ENCODE measurements at places on chromosomes 11 and 22.

GRCh38 chr11:117217141-117218084 is 14.5 kb downstream of the PCSK7 start:
- no peak for DNase-seq

- no peak for DNase-seq
Observed at GRCh38 chr11:120027546-120028180, 110.2 kb downstream of the TRIM29 start.

DNA sequence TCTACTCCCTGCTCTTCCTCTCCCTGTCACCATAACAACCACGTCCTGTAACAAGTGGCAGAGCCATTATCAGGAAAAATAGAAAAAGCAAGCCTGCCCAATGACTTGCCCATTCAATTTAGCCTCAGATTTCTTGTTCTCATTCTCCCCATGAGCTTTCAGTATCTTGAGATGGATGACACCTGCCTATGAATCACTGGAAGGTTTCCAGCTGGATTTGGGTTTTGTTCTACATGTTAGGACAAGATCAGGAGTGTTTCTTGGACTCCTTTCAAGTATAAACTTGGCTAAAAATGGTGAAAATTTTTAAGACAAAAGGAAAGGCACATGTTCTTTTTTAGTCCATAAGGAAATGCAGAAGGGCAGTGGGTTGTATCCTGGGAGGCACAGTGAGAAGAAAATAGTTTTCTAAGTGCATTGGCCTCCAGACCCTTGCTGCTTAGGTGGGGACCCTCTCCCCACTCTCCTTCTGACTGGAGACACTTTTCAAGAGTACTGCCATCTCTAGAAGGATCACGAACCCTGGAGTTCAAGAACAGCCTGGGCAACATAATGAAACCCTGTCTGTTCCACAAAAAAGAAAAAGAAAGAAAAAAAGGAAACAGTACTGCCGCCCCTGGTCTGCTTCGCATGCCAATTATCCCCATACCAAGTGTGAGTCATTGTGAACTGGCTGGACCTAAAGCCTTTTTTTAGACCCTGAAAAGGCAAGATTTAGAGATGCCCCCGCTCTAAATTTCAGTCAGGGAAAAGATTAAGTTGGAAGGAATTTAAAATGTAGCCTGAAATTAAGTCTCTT is 51.0 kb downstream of the MTNR1B start:
- no peak for DNase-seq

GRCh38 chr11:133306019-133306418 is 226.3 kb downstream of the OPCML start:
- no peak for DNase-seq

- peak; percentile 2 for DNase-seq
Observed at GRCh38 chr22:36398601-36399471, 11.1 kb upstream of the MYH9 start.

DNA sequence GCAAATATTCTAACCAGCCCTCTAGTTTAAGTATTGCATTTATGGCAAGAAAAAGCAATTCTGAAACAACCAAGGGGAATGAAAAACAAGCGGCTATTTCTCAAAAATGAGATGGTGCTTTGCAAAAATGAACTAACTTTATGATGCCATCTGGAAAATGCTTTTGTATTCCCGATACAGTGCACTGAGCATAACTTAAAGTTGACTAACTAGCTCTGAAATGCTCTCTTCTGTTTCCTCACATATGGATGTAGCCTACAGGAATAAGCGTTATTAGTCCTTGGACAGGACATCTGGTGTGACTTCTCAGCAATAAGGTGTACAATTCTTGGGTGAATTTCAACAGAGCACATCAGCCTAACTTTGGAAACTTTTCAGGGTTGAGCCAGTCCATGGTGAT is 228.2 kb upstream of the DDI1 start:
- no peak for DNase-seq

GRCh38 chr11:35354644-35355043 is 64.7 kb downstream of the SLC1A2 start:
- no peak for DNase-seq

DNA sequence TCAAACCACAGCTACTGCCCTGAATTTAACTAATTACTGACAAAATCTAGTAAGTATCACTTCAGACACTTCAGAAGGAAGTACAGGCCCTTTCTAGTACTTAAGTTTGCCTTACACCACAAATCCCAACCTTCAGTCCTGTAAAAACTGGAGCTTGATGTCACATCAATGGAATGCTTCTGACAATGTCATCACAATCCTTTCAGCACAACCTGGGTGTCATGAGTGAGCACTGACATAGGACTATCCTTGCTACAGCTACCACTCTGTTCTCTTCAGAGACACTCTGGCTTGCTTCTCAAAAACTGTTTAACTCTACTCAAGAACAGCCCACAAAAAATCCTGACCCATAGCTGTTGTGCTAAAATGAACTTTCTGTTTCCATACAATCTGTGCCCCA is 108.2 kb downstream of the RRM1 start:
- DNase-seq = no peak

GRCh38 chr11:10641912-10642697 is 51.5 kb downstream of the IRAG1 start:
- no peak for DNase-seq

- no peak for DNase-seq
Observed at GRCh38 chr11:95140397-95141033, 50.9 kb downstream of the ENDOD1 start.

- no peak for DNase-seq
Observed at GRCh38 chr22:19604711-19605268, 80.6 kb upstream of the CLDN5 start.

DNA sequence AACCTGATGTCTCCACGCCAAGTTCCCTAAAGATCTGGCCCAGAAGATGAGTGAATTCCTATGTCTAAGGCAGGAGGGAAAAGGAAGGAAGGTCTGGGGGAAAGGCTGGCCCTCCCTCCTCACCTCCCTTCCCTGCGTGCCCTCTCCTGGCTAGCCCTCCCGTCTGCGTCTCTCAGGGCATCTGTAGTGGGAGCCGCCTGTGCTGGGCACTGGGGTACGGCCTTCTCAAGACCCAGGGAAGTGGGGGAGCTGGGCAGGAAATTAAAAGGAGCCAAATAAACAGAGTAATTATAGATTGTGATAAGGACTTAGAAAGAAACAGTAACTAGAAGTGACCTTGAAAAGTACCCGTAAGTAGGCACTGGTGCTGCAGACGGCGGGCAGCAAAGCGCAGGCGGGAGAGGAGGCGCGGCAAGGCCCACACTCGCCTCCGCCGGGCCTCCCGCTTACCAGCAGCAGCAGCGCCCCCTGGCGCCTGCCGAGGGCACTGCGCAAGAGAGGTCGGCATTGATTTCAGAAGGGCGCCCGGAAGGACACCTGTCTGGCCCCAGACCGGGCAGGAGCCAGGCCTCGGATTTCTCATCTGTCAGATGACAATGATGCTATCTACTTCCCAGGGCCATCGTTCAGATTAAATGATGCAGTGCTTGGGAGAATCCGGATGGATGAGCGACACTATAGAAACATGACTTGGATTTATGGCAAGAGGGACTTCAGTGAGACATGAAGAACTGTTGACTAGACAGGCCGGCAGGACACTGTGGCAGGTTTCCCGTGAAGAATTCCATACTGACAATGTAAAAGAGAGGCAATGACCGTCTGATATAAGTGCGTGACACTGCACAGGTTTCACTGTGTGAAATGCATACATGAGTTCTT is 7.3 kb downstream of the KCNJ1 start:
- DNase-seq = peak; percentile 47

DNA sequence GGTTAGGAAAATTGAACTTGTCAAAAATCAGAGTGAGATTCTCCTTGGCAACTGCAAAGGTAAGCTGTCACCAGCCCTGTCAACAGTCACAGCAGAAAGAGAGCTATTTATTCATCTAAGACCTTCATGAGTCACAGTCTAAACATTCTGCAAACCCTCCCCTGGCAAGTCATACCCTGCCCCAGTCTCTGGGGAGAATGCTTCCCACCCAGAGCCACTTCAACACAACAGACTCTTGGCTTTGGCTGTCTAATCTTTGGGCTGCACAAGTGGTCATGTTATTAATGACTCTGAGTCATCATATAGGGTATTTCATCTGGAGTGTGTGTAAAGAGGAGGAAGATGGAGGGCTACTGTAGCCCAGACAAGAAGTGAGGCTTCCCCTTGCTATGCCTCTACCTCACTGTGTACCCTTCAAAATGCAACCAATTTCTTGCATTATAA is 153.4 kb downstream of the CCDC34 start:
- DNase-seq = no peak
